NCI-H69 (cell line): ENCODE measurements at places on chromosomes 1 and 21.

DNA sequence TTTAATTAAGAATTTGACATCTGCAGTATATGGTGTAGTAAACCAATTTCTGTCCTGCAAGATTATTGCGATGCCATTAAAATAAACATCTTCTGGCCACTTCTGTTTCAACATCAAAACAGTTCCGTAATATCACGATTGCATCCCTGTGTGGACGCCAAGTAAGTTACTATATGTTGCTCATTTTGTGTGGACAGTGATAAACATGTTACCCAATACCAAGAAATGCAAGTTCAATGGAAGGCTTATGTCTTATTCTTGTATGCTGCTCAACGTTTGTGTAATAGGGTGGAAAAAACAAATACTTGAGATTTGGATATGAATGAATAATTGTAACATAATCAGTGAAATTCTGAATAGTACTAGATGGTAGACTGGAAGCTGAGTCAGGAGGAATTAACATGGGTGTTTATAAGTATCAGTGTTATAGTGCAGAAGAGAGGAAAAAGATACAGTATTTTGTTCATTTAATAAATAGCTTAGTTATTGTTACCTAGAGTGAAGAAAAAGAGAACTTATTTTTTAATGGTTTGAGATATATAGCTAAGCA lies 15.2 kb downstream of the TTC3 start:
- no peak for DNase-seq

GRCh38 chr1:184973272-184974055 lies 844 bp downstream of the NIBAN1 start:
- DNase-seq = peak; percentile 77

- no peak for DNase-seq
These were observed 194.8 kb downstream of the DAB1 start for GRCh38 chr1:57229076-57229475.

GRCh38 chr1:212920246-212920645 lies 30.1 kb upstream of the VASH2 start:
- DNase-seq = no peak

DNA sequence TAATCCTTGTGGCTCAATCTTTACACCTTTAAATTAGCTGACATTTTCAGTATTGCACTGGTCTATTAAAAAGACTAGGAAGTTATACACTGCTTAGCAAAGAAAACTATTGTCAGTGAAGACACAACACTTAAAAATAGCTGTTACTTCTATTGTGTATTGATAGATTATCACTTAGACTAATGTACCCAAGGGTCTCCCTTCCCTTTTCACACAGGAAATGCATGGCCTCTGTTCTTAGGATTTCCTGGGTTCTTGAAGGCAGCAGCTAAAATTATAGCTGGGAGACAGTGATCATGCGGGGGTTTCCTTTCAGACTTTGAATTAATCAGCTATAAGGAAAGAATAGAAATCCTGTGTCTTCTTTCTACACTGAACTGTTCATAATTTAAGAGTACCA lies 12.8 kb downstream of the DIP2A start:
- no peak for DNase-seq

- peak; percentile 73 for DNase-seq
These were observed 18.8 kb downstream of the KNCN start for GRCh38 chr1:46532498-46533178.

GRCh38 chr1:212108981-212109380 lies 73.4 kb downstream of the DTL start:
- DNase-seq = no peak

DNA sequence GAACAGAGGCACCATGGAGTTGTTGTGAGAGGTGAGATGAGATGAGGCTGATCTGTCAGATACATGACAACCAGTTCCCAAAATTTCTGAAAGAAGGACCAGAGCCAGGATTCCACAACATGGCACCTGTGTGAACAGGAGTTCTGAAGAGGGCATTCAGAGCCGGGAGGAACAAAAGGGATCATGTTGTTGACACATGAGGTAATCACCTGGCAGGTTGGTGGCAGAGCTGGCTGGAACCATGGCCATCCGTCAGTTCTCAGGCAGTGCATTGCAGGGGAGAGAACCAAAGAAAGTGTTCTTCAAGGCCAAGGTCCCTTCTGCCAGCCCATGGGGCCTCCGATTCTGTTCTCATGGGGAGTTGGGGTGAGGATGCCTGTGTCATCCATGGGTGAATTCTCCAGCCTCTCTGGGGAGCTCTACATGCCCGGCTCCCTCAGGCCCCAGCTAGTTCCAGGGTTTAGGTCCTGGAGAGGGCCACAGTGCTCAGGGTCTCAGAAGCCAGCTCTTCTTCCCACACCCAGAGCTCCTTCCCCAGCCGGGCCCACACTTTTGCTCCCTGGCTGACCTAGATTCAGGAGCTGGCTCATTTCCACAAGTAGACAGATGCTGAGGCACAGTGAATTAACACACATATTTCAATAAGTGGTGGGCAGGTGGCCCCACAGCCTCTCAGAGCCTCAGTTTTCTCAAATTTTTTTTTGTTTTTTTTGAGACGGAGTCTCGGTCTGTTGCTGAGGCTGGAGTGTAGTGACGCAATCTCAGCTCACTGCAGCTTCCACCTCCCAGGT lies 49.1 kb upstream of the CTPS1 start:
- DNase-seq = peak; percentile 67

DNA sequence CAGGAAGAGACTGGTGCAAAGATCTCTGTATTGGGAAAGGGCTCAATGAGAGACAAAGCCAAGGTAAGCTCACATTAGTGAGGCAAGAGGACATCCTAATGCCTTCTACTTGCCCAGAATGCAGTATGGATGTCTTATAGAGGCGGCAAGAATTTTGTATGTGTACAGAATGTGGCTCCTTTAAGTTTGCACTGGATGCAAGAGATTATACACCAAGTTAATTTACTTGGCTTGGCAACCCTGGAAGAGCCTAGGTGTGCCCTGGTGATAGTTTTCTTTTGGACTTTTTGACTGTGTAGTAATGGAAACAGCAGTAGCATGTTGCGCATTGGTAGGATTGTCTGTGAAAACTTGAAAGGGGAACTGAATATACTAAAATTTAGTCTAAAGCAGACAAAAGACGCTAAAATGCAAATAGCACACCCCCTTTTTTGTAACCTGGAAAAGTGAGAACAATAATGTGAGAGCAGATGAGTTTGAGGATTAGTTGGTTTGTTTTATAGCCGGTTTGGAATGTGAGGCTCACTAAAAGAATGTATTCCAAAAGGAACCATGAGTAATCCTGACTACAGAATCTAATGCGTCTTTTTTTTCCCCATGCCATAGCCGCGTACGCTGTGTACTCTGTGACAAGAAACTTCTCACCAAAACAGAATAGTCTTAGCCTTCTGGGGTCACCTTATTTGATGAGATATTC lies 18.1 kb downstream of the KHDRBS1 start:
- no peak for DNase-seq

DNA sequence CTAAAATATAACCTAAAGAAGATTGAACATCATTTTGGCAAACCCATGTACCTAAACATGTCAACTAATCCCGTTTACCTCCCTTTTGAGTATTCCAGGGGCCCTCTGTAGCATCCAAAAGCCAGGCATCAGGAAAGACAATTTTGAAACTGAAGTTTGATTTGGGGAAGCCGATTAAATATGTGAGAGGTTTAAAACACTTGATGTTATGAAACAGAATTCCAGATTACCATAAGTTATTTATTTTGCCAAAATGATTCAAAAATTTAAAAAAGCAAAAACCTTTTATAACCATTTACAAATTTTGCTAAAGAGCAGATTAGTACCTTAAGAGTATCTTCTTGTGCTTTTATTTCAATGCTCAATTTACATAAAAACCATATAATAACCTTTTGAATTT lies 23.3 kb downstream of the ZNF648 start:
- DNase-seq = no peak

GRCh38 chr1:51283979-51284378 lies 46.4 kb downstream of the TTC39A start:
- no peak for DNase-seq

DNA sequence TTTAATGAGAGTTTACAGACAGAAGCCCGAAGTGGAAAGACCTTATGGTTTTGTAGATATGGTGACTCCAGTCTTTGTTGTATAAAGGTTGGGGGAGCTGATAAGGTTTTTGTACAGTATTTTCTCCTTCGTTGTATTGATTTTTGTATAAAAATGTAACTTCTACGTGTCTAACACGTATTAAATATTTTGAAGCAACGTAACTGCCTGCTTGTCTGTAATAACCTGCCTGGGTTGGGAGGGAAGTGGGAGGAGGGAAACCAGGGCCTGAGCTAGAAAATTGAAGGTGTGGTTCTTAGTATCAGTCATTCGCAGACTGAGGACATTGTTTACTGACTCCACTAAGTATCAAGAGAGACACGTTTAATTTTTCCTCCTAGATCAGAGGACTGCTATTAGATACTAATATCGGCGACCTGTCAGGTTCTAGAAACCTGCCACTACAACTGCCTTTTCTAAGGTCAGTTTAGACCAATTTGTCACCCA lies 2.2 kb downstream of the IER5 start:
- DNase-seq = peak; percentile 58

- DNase-seq = no peak
These were observed 60.2 kb downstream of the GLUL start for GRCh38 chr1:182331387-182331786.

DNA sequence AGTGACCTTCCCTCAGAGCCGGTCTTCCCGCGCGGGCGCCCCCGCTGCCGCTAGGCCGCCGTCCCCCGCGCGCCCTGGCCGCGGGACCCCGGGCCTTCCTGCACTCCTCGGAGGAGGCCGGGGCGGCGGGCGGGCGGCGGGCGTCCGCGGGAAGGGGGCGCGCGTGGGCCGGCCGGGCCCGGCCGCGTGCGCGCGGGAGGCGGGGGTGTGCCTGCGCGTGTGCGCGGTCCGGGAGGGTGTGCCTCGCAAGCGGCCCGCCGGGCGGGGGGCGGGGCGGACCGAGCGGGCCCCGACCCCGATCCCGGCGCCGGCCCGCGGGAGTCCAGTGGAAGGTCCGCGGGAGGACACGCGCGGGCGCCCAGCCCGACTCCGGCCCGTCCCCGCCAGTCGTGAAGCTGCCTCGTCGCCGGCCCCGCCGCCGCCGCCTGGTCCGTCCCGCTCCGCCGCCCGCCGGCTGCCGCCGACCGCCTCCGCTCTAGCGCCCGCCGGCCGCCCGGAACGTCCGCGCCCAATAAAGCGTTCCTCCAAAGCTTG lies 438 bp downstream of the MRPS6 start:
- peak; percentile 79 for DNase-seq

DNA sequence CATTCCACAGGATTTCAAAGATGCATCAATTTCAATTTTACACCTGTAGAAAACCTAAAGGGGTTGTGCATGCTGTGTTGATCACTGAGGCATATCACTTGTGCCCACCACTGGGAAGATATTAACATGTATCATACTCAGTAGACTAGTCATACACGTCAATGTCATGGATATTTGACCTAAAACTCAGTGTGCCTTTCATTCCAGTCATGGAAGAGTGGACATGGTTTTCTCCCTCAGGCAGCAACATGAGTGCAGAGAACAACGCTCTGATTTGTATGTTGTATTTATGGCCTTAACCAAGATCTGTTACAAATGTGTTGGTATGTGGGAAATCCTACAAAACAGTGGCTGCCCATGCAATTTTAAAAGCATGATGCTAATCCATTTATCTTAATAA lies 6.1 kb upstream of the C1orf53 start:
- no peak for DNase-seq

GRCh38 chr1:21761052-21761451 lies 21.9 kb downstream of the USP48 start:
- DNase-seq = no peak

DNA sequence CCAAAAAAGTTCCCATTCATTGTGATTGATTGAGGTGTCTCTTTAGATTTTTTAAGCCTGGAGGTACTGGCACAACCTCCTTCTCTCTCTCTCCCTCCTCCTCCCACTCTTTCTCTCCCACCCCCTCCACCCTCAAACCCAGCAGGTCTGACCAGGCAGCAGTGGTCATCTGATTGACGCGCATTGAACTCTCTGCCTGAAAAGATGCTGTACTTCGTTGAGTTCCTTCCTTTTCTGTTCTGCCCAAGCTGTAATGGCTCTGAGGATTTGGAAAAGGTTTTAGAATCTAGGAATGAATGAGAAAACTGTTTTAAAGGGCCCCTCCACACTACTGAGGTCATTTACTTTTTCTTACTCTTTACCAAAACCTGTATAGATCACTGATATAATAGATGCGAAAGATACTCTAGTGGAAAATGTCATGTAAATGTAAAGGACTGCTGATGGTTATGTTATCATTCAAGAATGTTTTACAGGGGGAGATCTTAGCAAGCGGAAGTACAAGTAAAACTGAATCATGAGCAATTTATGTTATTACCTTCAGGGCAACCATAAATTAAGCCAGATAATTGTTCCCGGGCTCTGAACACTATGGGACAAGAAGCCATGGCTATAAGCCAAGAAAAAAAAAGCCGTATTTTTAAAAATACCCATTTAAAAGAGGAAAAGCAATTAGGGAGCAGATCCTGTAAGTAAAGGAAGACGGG lies 25.2 kb upstream of the DYRK1A start:
- peak; percentile 48 for DNase-seq

DNA sequence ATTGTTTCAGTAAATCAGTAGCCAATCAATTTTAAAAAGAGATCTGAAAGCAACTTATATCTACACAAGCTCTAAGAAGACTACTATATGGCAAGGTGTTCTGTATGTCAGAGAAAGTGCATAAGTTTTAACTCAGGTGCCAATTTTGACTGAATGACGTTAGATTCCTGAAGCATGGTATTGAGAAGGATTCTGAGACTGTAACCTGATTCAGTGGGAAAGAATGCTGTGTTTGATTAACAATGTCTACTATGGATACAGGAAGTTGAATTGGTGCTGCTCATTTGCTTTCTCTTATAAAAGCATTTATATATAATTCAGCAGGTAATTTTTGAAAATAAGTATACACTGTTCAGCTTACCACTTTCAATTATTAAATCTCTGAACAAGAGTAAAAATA lies 156.3 kb downstream of the PAPPA2 start:
- DNase-seq = no peak

- DNase-seq = peak; percentile 5
These were observed 55.3 kb downstream of the SETD4 start for GRCh38 chr21:36005018-36005417.

- peak; percentile 59 for DNase-seq
These were observed 22.9 kb downstream of the TSHB start for GRCh38 chr1:115052454-115053083.

DNA sequence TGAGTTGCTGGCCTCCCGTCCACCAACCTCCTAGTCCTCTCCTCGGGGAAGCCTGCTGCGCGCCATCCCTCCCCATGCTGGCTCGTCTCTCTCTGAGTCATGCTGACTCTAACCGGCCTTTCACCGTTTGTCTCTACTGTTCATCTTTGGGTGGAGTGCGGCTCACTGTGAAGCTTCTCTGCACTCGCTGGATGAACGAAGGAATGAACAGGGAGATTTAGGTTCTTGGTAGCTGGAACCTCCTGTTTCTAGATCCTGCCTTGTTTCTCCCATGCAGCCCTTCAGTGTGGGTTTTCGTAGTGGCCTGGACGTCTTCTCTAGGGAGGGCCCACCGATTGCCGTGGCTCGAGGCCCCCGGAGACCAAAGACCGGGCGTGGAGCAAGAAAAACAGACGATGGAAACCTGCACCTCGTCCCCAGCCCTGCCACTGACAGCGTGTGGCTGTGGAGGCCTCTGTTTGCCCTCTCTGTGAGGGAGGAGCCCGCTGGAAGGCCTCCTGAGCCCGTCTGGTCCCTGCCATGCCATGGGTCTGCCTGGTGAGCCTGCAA lies 227.6 kb upstream of the C1orf174 start:
- DNase-seq = no peak
